Activated CD8-positive, alpha-beta memory T cell treated with anti-CD3 and anti-CD28 coated beads for 24 hours (primary cell): ENCODE measurements at places on chromosomes 2 and 18.

GRCh38 chr18:8860845-8861642 lies 155.7 kb downstream of the MTCL1 start:
- no peak for DNase-seq

DNA sequence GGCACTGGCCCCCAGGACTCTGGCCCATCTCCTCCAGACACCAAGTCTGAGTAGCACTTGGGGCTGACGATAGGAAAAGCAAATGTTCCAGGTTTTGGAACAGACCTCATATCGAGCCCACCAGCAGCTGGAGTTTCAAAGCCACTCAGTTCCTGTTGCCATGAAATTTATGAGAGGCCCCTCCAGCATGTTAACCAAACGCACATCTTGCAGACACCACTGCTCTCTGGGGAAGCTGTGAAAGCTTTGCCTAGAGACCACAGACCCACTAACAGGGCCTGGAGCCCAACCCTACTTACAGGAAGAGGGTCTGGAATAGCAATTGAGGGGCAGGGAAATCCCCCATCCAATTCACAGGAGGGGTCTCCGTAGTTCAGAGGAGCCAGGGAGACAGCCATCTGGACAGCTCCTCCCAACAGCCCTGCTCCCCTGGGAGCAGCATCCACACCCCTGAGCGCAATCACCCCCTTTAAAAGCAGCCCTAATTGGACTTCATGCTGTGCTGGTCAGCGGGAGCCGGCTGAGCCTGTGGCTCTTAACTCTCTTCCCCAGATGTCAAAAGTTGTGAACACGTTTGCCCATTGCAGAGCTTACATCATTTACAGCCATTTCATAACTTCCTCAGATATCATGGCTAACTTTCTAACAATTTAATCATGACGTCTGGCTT lies 81.3 kb downstream of the TGFA start:
- no peak for DNase-seq

- no peak for DNase-seq
Observed at GRCh38 chr18:56067969-56068671, 480.1 kb upstream of the TCF4 start.

DNA sequence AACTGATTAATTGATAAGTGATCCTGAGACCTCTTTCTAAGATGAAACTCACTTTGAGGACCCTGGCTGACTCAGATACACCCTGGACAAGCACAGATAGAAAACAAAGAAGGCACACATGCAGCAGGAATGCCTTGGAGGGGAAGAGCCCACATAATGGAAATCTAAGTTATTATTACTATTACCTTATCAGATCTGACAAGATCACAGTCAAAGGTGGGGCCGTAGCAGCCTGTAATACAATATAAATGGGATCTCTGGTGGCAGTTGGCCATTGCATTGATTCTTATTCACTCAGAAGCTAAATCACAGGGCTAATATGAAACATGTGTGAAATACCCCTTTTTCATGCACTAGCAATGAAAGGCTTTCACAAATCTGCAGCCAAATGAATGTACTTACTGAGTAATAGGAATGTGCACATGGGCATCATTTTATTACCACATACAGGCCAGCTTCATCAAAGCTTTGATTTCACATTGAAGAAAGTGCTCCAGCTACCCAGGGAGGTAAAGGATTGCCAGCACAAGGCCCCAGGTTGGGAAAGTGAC lies 84.0 kb downstream of the ZBTB7C start:
- no peak for DNase-seq

DNA sequence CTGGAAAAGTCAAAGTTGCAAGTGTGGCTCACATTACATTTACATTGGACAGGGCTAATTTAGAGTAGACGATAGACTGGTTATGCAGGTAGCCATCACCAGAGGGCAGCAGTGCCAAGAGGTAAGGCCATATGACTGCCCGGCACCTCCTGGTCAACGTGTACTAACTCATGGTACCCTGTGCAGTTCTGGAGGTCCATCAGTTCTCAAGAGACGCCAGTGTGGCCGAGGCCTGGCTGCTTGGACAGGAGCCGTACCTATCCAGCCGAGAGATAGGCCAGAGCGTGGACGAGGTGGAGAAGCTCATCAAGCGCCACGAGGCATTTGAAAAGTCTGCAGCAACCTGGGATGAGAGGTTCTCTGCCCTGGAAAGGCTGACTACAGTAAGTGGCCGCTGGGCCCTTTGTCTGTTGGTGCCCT lies 65.8 kb upstream of the EML6 start:
- peak; percentile 74 for DNase-seq

- DNase-seq: no peak
Observed at GRCh38 chr2:31967790-31968189, 43.0 kb downstream of the MEMO1 start.

DNA sequence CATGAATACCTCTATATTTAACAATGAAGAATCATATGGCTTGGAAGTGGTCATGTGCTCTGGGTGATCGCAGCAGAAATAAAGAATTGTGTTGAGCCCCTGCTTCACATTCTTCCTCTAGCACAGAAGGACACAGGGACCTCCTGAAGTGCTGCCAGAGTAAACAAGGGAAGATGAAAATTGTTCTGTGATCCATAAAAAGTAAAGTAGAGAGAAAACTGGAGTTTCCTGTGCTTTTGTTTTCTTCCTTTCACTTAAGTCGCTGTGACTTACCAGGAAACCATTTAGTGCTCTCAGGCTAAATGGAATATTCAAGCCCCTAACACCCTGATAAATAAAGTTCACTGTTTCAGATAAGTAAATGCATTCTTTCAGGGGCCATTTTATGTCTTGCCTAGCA lies 1173.6 kb upstream of the CHAC2 start:
- no peak for DNase-seq
